ENCODE measurements at places on chromosomes 7 and 10.

GRCh38 chr10:15137636-15138035 is 30.9 kb downstream of the NMT2 start:
- no peak for DNase-seq

DNA sequence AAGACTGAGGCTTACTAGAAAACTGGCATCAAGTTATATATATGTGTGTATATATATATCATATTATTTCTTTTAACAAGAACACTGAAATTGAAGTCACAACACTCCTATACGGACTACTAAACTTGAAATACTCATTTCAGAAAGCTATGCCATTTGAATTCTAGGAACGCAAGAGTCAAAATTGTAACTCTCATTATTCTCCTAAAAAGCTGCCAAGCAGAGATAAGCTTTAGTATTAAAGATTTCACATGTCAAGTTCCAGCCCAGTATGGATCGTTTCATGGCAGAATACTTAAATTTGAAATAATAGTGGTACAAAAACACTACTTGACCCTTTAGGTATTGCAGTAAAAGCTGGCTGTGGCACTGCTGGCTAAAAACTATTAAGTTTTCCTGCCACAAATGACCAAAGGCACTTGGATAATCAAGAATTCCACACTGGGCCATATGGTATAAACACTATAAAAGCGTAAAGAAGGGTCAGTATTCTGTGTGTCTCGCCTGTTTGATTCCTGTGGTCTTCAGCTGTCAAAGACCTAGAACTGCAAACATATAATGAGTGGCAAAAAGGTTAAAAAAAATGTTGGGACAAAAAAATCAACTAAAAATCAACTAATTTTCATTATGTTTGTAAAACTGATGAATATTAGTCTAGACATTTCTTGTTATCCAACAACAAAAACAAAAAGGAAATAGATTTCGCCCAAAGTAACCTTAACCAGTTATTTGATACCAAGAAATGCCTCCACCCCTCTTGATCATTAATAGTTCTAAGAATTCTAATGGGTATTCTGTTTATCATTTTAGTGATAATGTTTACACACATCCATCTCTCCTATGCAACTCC is 2.4 kb downstream of the CCDC71L start:
- DNase-seq: no peak

- DNase-seq: no peak
Observed at GRCh38 chr7:100393233-100393905, 20.1 kb downstream of the PILRA start.

GRCh38 chr10:88896372-88896993 is 16.4 kb downstream of the STAMBPL1 start:
- DNase-seq: no peak

- no peak for DNase-seq
Observed at GRCh38 chr10:44906486-44906885, 4.7 kb upstream of the TMEM72 start.

DNA sequence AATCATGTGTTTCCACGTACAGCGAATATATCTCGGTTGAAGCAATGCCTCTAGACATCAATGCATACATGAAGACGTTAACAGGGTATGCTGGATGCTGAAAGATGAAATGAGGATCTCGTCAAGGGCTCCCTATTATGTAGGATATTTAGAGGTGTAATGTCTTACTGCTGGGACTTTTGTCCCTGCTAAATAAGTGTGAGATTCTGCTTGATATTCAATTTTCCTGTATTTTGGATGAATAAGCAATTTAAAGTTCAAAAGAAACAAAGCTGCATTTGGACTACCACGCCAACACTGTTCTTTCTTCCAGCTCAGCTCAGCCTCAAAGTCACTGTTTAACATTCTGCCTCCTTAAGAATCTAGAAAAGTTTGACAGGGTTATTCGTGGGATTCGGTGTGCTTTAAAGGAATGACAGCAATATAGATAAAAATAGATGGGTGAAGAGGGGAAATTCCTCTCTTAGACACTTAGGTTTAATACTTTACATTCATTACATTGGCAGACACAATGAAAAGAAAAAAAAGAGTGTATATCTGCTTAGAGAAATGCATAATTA is 110.1 kb upstream of the RHEB start:
- no peak for DNase-seq

- DNase-seq: no peak
Observed at GRCh38 chr7:130393101-130393561, 12.8 kb downstream of the CPA1 start.

DNA sequence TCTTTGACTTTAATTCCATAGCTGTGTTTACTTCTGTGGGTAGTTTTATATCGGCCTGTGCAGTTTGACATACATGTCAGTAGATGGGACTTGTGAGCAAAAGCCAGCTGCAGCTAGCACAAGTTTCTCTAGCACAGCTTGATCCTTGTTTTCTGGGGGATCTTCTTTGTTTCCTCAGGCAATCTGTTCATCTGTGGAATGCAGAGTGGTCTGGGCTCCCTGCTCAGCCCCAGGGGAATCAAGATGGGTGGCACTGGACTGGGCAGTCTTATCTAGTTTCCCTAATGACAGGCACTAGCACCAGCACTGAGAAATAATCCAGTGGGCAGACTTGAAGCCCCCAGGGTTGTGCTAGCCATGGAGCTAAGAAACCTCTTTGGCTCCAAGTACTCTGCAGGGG is 40.8 kb downstream of the CYP2C19 start:
- DNase-seq: no peak

Measured in stimulated activated CD4-positive, alpha-beta T cell treated with anti-CD3 and anti-CD28 coated beads, Interleukin-4, amount 100 ng/mL, for 1 hour (primary cell).